ENCODE measurements at places on chromosomes 6 and 20.

DNA sequence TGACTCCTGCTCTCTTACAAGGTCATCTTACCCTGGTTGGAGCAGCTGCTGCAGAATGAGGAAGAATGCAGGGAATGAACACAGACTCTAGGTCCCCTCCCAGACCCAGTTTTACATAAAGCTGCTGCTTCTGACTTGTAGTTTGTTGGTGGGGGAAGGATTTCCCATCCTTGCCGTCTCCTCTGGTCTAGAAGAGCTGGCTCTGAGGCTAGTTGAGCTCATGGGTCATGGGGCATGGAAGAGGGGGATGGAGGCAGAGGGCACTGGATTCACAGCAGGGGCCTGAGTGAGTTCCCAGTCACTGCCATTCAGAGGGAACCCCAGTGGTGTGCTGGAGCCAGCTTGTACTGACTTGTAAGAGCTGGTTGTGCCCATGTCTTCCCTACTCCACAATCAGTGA, 9.2 kb upstream of the GUCA1A start:
- no peak for DNase-seq

GRCh38 chr6:6221787-6222535, 98.5 kb downstream of the F13A1 start:
- no peak for DNase-seq

DNA sequence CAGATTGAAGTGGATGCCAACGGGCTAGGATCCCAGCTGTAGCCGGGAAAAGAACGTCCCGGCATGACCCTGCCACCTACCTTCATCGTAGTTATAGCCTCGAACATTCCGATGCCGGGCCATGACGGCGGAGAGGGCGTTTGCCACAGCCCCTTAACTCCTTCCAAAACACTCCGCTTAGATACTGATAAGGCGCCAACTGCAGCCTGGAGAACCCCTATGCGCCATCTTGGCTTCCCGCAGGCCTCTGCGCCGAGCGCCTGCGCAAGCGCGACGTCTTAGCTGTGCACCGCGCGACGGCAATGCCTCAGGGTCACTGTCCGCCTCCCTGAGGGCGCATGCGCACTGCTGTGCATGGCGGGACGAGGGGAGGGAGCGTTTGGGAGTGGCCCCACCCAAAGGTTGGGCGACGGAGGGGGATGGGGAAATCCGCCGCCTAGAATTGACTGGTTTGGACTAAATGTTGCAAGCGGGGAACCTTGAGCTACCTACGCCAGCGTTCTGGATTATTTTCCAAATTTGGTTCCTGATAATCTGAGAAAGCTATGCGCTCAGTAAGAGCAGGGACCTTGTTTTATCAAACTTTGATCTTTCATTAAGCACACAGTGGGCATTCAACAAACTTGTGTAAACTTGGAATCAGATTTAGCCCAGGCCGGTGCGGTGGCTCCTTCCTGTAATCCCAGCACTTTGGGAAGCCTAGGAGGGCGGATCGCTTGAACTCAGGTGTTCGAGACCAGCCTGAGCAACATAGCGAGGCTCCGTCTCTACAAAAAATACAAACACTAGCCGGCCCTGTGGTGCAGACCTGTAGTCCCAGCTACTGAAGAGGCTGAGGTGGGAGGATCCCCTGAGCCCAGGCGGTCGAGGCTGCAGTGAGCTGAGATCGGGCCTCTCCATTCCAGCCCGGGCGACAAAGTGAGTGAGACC, at the start of gene HBS1L:
TSS of gene HBS1L (minus strand) at position 254 of the 930 bp plus-strand sequence. CDS start at position 123, 131 bp downstream.
- peak; percentile 74 for DNase-seq

DNA sequence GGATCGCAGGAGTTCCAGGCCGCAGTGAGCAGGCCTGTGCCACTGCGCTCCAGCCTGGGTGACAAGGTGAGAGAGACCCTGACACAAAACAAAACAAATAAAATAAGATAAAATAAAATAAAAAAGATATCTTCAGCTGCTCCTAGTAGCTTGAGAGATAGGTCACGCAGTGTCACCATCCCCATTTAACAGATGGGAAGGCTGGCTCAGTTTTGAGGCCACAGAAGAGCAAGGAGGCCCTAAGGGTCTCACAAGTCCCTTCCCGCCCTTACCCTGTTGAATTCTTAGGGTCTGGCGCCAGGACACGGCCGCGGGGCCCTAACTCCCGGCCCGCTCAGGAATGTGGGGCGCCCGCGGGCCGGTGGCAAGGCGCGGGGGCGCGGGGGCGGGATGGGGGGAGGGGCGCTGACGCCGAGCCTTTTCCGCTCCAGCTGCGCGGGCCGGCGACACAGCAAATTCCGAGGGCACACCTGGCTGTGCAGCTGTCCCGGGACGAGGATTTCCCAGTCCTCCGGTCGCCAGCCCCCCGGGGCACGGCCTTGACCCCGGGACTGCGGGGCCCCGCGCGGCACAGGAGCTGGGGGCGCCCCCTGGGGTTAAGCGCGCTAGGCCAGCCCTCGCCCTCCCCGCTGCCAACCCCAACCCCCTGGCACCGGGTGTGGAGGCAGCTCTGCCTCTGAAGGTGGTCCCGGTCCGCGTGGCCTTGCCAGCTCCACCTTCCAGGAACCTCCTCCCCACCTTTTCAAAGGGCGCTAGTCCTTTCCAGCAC, 10.3 kb upstream of the R3HDML start:
- DNase-seq: no peak

DNA sequence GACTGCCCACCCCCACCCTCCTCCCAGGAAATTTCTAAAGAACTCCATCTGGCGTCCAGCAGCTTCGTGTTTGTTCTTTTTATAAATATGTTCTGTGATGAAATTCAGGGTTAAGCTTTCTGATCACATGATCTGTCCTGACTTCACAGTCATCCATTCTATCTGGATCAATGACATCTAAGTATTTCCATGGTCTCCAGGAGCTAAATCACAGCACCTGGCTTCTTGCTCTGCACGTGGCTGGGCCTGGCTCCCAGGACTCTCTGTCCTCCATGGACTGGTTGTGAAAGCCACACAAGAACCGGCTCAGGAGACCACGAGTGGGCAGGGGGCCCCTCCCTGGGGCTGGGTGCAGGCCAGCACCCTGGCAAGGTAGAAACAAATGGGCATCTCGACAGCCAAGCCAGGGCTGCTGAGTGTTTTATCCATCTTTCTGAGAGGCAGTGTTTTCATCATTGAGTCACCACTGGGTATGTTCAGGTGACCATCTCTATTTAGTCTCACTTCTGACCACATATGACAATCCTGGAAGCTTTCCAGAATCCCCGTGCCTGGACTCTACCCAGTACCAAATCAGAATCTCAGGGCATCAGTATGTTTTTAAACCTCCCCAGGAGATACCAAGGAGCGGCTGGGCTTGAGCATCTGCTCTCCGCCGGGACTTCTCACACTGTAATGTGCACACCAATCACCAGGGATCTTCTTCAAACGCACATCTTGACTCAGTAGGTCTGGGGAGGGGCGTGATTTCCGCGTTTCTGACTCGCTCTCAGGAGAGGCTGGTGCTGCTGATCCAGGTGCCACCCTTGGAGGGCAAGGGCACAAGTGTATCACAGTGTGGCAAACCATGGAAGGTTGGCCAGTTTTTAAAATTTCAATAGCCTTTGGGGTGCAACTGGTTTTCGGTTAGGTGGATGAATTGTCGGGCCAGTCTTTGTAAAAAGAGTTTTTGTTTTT, 31.6 kb upstream of the PXDC1 start:
- DNase-seq: no peak

DNA sequence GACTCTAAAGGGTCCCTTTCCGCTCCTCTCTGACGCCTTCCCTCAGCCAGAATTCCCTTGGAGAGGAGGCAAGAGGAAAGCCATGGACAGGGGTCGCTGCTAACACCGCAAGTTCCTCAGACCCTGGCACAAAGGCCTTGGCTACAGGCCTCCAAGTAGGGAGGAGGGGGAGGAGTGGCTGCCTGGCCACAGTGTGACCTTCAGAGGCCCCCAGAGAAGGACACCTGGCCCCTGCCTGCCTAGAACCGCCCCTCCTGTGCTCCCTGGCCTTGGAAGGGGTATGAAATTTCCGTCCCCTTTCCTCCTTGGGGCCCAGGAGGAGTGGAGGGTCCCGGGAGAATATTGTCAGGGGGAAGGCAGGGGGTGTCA, 2.7 kb downstream of the VEGFA start:
- DNase-seq: no peak

GRCh38 chr6:142275236-142276006, 26.4 kb upstream of the ADGRG6 start:
- DNase-seq: no peak

DNA sequence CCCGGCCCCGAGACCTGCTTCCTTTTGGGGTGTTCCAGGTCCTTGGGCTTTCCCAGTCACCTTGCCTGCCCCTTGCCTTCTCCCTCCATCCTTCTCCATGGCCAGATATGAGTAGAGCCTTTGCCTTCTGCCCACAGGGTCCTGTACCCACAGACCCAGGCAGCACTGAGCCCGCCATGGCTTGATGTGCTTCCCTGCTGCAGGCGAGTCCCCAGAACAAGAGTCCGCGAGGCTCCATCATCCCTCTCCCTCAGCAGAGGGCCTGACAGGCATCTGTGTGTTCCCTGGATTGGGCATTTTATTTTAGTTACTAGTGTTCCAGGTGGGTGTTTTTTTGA, 21.9 kb downstream of the PYGB start:
- no peak for DNase-seq

Data from GM12891 (cell line).